ENCODE measurements at places on chromosomes 11 and 22. TPM values are rescaled to one million over a fixed set of nuclear protein-coding genes. Genes with fewer than 3 reads are reported as not detected.

GRCh38 chr11:2435288-2436012, 8.9 kb downstream of the TRPM5 start:
- no peak for DNase-seq

Gene SPDYC
- not detected for polyA plus RNA-seq

Gene GGTLC2
- polyA plus RNA-seq: 0.46 TPM

Gene CELF1
- polyA plus RNA-seq: 132 TPM

Gene SCGB1D2
- polyA plus RNA-seq: 1.7 TPM

DNA sequence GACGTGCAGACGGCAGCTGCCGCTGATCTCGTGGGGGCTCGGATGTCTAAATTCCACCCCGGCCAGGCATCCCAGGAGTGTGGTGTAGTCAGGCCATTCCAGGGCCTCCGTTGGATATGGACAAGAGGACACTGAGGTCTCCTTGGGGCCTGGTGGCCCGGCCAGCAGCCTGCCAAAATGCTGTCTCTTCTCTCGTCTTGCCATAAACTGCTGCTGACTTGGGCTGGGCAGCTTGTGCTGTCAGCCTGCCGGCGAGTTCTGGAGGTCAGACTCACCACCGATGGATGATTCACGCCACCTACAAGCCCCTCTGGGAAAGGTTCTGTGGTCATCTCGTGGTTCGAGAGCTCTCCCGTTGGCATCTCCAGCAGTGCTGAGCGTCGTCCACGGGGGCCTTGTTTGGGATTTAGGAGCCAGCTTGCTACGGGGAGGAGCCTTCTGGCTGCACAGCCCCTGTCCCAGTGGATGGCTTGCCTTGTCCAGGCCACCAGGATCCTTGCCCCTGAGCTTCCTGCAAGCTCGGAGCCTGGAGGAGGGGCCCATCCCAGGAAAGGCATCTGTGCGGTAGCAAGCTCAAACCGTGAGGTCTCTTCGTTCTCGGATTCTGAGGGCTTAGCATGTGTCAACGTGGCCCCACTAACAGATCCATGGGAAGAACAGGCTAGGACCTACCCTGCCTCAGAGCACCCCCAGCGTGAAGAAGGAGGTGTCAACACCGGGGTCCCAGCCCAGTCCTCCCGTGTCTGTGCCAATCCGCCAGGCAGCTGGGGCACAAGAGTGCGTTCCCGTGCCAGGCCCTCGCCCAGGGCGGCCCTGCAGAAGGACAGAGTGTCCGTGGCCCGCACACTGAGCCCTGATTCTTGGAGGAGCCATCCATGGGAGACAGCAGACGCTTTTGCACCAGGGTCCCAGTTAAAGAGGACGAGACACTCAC, 1114.1 kb downstream of the BRD1 start:
- DNase-seq: no peak

DNA sequence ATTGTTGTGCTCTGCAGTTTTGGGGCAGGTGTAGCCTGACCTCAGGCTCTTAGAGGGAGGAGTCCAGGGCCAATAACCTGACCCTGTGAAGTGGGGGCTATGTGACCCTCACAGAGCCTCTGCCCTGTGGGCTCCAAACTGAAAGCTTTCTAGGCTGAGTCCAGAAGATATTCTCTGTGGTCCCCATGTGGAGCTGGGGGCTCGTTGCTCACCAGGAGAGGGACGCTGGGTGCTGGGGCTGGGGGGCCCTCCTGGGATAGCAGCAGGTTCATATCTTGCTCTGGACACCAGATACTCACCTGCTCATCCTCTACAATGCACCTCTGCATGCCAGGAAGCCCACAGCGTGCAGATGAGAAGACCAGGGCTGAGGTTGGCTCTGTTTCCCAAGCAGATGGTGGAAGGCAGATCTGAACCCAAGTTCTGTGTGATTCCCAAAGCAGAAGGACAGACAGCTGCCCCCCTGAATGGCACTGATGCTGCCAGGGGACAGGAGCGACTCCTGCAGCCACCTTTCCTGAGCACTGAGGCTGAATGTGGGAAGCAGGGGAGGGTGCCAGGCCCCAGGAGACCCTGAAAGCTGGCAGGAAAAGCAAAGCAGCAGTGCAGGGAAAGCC, 1022.0 kb downstream of the TBC1D22A start:
- DNase-seq: no peak
